ENCODE measurements at places on chromosomes 16 and 17.

DNA sequence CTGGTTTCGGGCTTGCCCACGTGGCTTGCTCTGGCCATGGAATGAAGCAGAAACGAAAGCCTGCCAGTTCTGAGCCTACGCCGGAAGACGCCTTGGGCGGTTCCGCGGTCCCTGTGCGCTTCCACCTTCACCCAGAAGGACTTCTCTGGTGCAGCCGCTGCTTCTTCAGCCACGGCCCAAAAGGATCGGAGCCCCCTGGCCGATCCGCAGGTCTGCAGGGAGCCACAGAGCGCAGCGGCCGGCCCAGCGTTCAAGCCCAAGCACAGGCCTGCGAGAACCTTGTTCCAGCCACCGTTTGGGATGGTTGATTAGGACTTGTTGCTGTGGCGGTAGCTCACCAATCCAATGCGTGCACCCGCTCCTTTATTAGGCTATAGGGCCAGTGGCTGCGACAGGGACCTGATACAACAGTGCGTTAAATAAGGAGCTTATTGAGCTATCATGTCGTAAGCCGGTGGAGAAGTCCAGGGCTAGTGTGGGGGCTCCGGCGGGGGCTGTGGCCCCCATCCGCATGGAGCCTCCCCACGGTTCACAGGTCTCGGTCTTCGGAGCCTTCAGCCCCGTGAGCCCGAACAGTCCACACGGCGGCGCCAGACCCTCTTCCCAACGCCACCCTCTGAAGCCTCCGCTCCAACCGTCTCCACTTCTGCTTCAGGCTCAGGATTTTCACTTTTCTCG, 10.2 kb upstream of the MPP2 start:
- no peak for DNase-seq

DNA sequence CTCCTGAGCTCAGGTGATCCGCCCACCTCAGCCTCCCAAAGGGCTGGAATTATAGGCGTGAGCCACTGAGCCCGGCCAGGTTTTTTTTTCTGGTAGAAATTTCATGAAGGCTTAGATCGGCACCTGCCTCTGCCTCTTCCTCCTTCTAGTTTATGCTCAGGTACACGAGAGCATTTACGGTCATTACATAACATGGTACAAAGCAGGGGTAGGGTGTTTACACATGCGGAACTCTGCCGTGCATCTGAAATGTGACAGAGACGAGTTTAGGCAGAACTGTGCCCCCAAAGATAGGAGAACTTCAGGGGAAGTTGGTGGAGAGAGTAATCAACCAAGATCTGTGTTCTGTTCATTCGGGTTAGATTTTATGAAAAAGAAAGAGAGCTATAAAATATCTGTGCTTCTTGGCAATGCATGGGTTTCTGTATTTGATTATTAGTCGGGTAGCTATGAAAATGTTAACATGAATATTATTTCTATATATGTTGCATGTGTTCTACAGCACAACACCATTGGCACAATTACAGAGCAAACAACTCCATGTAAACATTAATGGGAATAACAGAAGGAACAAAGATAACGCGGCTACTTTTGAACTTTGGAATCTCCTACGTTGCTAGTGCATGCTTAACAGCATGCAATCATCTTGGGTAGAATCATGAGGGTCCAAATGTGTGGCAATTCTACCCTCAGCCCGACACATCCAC, 23.5 kb upstream of the MAP2K6 start:
- DNase-seq, result no peak

- no peak for DNase-seq
Observed at GRCh38 chr16:2053897-2054296, 6.1 kb downstream of the TSC2 start.

- DNase-seq, result peak; percentile 50
Observed at GRCh38 chr16:83315271-83315670, 492.5 kb upstream of the HSBP1 start.

DNA sequence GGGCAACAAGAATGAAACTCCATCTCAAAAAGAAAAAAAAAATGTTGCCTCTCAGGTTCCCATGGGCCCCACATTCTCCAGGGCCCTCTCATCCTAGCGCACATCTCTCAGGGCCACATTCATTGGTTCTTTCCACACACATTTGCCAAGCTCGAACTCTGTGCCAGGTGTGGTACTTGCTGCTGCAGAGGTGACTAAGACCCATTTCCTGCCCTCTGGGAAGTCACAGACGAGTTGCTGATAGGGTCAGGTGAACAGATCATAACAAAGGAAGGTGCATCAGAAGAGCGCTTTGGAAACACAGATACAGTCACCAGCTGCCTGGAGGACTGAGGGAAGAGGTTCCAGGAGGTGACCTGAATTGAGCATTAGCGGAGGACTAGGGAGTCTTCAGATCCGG, 1.0 kb downstream of the GSDMA start:
- DNase-seq, result no peak

GRCh38 chr16:46673320-46674013, 15.5 kb downstream of the VPS35 start:
- peak; percentile 79 for DNase-seq

GRCh38 chr16:647173-647902, 1.8 kb upstream of the WDR90 start:
- DNase-seq, result no peak

- DNase-seq, result peak; percentile 81
Observed at GRCh38 chr17:78986649-78987328, 7.1 kb upstream of the LGALS3BP start.
